ENCODE measurements at places on chromosomes 16 and 17.

GRCh38 chr17:50911890-50912289 is 45.7 kb upstream of the TOB1 start:
- no peak for DNase-seq

GRCh38 chr17:74770498-74771318 is 5.4 kb downstream of the NAT9 start:
- peak; percentile 88 for DNase-seq

GRCh38 chr17:57887161-57887560 is 37.3 kb upstream of the MRPS23 start:
- no peak for DNase-seq

DNA sequence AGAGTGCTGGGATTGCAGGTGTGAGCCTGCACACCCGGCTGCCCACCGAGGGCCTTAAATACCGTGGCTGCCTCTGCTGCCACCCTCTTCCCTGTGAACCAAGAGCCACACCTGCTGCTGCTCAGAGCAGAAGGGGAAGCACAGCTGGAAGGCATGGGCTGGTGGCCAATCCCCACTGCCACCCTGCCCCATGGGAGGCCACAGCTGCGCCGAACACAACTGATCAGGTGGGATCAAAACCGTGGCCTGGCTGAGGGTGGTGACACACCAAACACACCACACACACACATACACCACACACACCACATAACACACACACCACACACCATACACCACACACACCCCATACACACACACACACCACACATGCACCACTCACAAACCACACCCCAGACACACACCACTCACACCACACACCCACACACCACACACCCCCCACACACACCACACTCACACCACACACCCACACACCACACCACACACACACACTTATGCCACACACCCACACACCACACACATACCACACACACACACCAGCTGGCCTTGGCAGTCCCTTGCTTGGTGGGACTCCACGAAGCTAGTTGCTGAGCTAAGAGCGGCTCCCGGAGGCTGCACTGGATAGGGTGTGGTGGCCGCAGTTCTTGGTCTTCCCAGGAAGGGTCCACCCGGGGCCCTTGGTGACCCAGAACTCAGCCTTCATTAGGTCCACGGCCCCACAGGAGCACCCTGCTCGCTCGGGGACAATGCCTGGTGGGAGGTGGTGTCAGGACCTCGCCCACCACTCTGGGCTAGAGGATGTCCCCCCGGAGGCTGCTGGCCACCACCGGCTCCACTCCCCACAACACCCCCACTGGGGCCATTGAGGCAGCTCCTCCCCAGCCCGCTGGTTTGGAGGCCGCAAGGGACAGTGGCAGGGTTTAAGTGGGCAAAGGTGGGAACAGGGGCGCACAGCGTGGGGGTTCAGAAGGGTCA is 14.9 kb downstream of the CEP131 start:
- DNase-seq = no peak

- no peak for DNase-seq
These were observed 46.5 kb upstream of the CLEC18A start for GRCh38 chr16:69904495-69905170.

Measured in breast epithelium (tissue), 4 donors.